ENCODE measurements at places on chromosomes 3 and 15. TPM values are rescaled to one million over a fixed set of nuclear protein-coding genes. Genes with fewer than 3 reads are reported as not detected.

Gene LMAN1L
- total RNA-seq: 0.80 TPM

Gene SUSD5
- total RNA-seq: 1.0 TPM

Gene CHRNA5
- 18.9 TPM for total RNA-seq

Gene ITPKA
- total RNA-seq: 4.3 TPM

Gene PPARG
- 0.62 TPM for total RNA-seq

- DNase-seq: no peak
Observed at GRCh38 chr15:80310776-80311175, 58.8 kb upstream of the CTXND1 start.

- DNase-seq: no peak
Observed at GRCh38 chr3:118144919-118145318, 889.7 kb downstream of the IGSF11 start.

GRCh38 chr15:37096558-37097143 lies 3.7 kb downstream of the MEIS2 start:
- DNase-seq: no peak

GRCh38 chr3:144636833-144637232 lies 665.2 kb downstream of the DIPK2A start:
- peak; percentile 29 for DNase-seq

DNA sequence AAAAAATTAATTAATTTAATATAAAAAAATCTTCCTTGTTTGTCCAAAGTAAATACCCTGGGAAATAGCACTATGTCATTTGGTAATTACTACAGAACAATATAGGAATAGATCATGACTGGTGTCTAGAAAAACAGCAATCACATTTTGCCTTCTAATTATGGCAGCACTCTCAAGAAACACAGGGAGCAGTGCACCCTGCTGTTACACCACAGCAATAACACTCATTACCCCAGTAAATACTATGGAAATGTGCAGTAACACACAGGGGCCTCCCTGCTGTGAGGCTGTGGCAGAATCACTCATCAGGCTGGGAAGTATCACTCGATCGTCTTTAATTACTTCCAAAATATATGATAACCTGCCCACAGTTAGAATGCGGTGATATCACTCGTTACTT lies 646.0 kb downstream of the TUSC7 start:
- DNase-seq: peak; percentile 69

- DNase-seq: no peak
Observed at GRCh38 chr3:145522893-145523651, 637.9 kb downstream of the PLOD2 start.

DNA sequence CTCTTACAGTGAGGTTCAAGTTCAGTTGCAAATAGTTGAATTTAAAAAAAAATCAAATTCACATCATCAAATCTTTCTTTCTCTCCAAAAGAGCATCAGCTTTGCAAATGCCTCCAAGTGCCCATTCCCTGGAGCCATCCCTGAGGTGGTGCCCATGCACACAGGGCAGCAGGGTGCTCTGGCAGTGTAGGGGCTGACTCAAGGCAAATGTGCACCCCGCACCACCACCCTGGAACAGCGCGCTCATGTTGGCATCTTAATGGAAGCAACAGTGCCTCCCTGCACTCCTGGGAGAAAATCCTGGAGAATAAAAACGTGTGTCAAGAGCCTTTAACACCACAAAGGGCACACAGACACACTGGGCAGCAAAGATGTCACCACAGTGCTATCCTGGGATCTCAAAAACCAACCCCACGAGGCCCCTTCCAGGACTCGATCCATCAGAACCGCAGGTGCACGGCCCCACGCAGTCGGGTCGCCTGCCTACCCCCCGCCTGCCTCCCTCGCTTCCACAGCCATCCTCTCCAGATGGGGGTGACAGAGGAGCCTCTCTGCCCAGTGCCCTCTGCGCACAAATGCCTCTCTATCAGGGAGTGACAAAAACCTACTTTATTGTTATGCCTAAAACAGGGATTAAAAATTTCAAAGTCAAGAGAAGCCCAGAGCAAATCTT lies 50.8 kb downstream of the NIPA2 start:
- no peak for DNase-seq

DNA sequence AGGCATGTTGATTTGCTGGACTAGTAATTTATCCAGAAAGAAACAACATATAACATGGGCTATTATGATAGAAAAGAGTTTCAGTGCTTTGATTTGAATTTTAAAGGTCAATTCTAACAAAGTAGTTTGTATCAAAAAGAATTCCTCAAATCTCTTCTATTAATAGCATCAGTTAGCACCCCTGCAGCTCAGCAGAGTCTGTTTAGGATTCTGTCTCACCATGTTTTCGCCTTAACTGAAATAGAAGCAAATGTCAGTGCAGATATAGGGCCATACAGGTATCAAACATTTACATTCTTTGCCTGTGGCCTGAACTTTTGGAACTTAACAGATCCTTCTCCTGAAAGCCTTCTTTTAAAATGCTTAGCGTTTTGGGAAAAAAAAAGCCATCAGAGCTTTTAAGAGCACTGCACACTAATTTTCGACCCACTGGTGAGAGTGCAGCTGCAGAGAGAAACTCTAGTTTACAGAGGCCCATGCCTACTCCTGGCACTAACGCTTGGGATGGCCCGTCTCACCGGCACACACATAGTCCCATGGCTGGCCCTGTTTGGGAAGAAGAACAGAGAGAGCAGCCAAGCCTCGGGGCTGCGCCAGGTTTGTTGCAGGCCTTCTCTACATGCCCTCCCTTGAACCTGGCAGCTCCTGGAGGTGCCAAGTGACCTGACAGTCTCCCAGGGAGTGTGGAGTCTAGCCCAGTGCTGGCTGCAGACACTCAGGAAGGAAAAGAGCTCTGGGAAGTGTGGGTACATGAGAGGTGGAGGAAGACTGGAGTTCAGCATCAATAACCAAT lies 9.9 kb upstream of the PAQR9 start:
- DNase-seq: no peak

DNA sequence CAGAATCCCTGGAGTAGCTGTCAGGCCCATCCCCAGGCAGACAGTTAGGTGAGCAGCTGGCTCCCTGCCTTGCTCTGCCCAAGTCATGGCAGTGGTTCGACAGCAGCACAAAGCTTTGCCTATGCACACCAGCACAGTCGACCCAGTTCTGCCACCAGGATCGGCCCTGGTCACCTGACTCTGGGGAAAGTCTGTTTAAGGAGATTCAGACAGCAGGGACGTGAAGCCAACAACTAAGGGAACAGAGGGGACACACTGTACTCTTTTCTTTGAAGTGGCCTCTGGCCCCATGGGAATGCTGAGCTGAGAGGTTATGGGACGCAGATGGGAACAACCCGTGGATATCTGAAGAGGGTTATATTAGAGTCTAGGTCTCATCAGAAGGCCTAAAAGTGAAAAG lies 134.8 kb downstream of the CHDH start:
- DNase-seq: no peak

DNA sequence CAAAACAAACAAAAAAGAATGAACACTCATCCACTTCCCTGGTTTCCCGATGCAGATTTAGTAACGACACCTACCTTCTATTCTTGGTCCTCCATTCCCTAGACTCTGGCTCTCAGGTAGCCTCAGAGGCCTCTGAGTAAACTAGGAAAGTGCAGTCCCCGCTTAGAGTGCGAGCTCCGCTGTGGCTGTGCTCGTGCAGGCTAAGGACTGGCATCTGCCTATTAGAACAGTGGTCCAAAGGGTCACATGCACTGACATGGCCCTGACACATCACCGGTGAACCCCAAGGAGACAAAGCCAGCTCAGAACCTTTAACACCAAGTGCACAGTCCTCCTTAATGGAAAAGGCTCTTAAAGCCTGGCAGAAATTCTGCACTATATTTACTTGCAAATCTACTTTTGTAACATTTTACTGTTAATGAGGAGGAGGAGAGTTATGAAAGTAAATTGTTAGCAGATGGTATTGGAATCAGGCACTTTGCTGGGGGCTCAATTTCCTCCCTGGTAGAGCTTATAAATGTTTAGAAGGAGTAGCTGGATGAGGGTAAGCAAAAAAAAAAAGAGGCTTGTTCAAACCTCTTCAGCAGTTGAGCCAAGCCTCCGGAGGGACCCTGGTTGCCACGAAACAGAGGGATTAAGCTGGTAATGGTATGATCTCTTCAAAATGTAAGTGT lies 31.1 kb downstream of the VGLL4 start:
- DNase-seq: no peak

DNA sequence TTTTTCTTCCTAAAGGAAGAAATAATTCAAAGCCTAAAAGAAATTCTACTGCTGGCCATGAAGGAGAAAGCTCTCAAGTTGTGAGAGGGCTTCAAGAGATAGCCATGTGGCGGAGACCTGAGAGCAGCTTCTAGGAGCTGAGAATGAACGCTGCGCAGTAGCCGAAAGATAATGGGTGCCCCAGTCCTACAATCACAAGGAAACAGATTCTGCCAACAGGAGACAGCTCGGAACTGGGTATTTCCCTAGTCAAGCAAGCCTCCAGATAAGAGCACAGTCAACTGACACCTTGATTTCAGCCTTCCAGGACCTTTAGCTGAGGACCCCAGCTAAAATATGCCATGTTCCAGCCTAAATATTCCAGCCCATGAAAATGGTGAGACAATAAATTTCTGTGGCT lies 824.1 kb downstream of the FHIT start:
- DNase-seq: no peak

DNA sequence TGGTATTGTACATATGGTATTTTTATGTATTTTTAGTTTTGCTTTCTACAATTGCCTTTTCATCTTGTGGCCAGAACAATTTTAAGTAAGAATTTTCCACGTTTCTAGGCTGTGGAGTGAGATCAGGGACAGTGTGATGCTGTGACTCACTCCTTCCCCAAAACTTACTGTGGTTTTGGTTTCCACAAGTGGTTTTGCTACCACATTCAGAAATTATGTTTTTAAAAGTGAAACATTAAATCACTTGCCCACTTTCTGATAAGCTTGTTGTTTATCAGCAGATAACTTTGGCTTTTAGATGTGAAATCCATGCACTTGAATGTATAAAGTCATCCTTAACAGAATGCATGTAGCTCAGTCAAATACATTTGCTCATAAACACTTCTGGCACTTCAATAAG lies 192.2 kb upstream of the THRB start:
- DNase-seq: no peak

- no peak for DNase-seq
Observed at GRCh38 chr3:196994056-196994455, 25.4 kb upstream of the PIGZ start.

- DNase-seq: peak; percentile 31
Observed at GRCh38 chr3:169133178-169134161, 530.0 kb downstream of the MECOM start.

DNA sequence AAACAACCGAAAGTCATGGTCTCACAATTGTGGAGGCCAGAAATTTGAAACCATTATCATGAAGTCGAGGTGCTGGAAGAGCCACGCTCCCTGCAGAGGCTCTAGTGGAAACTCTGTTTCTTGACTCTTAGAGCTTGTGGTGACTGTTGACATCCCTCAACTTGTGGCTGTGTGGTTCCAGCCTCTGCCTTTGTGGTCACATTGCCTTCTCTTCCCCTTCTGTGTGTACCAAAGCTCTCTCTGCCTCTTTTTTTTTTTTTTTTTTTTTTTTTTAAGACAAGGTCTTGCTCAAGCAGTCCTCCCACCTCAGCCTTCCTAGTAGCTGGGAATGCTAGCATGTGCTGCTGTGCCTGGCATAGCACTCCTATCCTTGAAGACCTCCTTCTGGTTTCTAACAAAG lies 48.7 kb upstream of the CRTC3 start:
- DNase-seq: no peak

- no peak for DNase-seq
Observed at GRCh38 chr3:72004749-72005292, 219.9 kb upstream of the PROK2 start.
